Natural killer cell treated with Interleukin-12 subunit alpha and Interleukin-12 subunit beta and Interleukin-15 and Interleukin-18, amount 100 ng/mL, for 72 hours (primary cell): ENCODE measurements at places on chromosomes 5 and 9. TPM values are rescaled to one million over a fixed set of nuclear protein-coding genes. Genes with fewer than 3 reads are reported as not detected.

DNA sequence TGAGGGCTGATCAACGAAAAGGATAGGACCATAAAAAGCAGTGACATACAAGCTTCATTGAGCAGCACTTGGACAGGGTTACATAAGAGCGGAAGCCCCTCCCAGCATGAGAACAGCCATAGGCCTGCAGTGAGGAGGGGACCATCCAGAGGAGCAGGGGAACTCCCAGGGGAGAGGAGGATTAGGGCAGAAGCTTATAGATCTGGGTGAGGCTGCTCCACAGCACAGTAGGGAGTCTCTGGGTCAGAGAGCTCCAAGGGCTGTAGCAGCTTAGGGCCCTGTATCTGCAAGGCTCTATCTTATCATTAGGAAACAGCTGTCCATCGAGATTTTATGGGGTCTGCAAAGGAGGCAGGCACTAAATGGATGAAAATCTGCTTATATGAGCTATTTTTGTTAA lies 186.6 kb downstream of the DOCK8 start:
- peak overlapping the region; percentile 64 for H3K27ac ChIP-seq
- no peaks in the 10 kb centered on the region for H3K27me3 ChIP-seq
- H3K4me3 ChIP-seq = no peak overlapping the region
- DNase-seq = no peak
- H3K4me1 ChIP-seq = peaks cover 6% of the 10 kb centered on the region

DNA sequence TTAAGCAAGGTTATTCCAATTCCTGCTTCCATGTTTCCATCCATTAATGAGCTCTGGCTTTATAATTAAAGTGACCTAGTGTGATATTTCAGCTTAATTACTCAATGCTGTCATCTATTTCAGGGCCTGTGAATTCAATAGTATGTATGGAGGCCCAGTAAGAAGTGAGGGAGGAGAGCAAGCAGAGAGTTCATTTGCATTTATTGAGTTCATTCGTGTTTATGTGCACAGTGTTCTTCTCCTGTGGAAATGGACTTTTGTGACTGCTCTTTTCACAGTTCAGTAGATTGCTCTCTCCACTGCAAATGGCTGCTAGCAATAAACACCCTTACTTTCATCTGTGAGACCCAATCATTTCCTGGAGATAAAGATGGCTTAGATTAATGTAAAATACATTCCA lies 130.9 kb downstream of the CEMIP2 start:
- no peak overlapping the region for H3K4me3 ChIP-seq
- peaks cover 11% of the 10 kb centered on the region for H3K36me3 ChIP-seq
- no peaks in the 10 kb centered on the region for H3K27me3 ChIP-seq
- peaks cover 30% of the 10 kb centered on the region for H3K4me1 ChIP-seq
- no peak for DNase-seq

DNA sequence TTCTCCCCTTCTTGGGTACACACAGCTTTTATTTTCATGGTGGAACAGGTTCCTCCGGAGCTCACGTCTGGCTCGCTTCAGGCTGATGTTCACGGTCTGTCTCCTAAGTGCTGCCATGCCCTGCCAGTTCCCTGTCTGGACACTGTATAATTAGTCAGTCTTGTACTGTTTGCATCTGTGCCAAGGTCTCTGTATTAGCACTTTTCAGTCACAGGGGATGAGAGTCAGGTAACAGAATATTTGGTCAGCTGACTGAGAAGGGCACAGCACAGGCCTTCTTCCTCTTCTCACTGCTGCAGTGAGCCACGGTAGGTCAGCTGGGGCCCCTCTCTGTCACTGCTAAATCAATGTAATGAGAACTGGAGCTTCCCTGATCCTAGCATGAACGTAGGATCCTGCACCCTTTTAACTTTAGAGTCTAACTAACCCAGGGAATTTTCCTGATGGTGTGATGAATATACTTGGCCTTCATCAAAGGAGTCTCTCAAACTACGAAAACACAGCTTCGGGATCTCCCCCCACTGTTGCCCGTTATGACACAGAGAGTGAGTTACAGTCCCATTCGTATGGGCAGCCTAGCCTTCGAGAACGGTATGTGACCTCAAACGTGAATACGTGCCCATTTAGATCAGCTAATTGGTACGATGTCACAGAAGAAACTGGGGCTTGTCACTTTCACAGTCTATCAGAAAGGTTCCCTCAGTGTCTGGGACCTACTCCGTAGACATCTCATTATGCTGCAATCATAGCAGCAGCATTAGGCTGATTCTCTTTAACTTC lies 354.1 kb upstream of the RFX3 start:
- no peak overlapping the region for H3K4me3 ChIP-seq
- H3K27me3 ChIP-seq = peaks cover 5% of the 10 kb centered on the region
- no peak for DNase-seq
- no peak overlapping the region for H3K27ac ChIP-seq

The PTGR1 gene
- not detected for total RNA-seq

- no peaks in the 10 kb centered on the region for H3K27me3 ChIP-seq
- H3K4me3 ChIP-seq = no peak overlapping the region
- DNase-seq = peak; percentile 22
- no peak overlapping the region for H3K27ac ChIP-seq
- no peaks in the 10 kb centered on the region for H3K4me1 ChIP-seq
Measured at GRCh38 chr9:127209220-127209619, 55.4 kb upstream of the GARNL3 start.

- no peak for DNase-seq
- H3K27me3 ChIP-seq = peaks cover 24% of the 10 kb centered on the region
Measured at GRCh38 chr5:171340491-171340890, 31.4 kb downstream of the TLX3 start.

DNA sequence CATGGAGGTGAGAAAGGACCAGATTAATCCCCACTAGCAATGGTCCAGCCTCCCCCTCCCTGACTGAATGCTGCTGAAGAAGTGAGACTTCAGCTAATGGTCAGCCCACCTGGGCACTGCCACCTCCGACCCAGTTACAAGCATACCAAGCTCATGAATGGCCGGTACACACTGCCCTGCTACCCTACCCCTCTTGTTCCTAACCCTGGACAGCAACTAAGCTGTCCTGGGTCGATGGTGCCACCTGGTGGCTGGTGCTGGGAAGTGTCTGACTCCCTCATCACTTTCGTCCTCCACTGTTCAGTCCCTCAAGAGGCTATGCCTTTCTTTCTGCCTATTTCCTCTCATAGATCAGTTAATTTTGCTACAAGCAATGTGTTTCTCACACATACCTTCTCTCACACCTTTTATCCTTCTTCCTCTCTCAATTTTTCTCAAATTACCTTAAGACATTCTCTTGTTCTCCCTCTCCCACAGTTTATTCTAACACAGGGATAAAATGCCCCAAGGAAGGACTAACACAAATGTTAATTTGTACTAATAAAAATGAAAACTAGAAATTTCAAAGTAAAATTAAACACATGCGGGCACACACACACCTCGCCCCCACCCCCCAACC lies 42.4 kb downstream of the PAX5 start:
- peaks cover 32% of the 10 kb centered on the region for H3K27me3 ChIP-seq
- peaks cover 12% of the 10 kb centered on the region for H3K4me1 ChIP-seq
- no peak overlapping the region for H3K27ac ChIP-seq

DNA sequence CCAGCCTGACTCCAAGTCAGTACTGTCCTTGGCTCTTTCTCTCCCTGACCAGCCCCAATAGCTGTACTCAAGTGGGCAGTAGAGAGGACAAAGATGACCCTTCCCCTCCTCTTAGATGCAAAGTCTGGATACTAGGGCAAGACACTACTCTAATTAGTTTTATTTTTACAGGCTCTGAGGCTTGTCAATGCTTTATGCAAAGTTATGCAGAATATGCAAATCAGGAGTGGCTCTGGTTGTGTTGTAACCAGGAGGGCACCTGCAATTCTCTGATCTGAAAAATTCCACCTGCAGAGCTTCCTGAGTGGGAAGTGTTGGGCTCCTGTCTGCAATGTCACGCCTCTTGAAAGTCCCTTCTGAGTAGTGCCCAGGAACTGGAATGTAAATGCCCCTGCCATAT lies 201.5 kb downstream of the RGS3 start:
- DNase-seq = peak; percentile 2
- H3K27me3 ChIP-seq = peaks cover 12% of the 10 kb centered on the region
- H3K27ac ChIP-seq = no peak overlapping the region
- no peaks in the 10 kb centered on the region for H3K4me1 ChIP-seq
- no peaks in the 10 kb centered on the region for H3K36me3 ChIP-seq

The ARL10 gene
- total RNA-seq = 8.1 TPM

The SLC36A2 gene
- not detected for total RNA-seq

The PPIC gene
- not detected for total RNA-seq

DNA sequence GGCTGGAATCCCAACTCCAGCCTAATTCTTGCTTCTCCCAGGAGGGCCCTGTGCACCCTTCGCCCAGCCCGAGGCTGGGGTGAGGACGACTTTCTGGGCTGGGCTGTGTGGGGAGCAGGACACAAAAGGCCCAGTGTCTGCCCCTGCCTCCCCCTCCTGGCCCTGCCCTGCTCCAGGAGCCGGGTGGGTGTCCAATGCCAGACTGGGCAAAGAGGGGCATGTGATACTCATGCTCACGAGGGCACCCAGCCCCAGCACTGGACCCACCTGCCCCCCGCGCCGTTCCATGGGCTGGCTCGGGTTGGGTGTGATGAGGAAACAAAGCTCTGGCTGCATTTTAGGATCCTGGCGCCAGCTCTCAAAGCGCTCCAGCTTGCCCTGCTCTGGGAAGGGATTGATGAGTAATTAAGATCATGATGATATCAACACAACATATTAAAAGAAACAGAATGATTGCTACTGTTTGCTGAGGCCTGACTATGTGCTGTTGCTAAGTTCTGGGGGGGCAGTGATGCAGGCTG lies 30.7 kb downstream of the LHX2 start:
- no peaks in the 10 kb centered on the region for H3K4me1 ChIP-seq
- no peak overlapping the region for H3K27ac ChIP-seq
- no peak for DNase-seq
- peaks cover 47% of the 10 kb centered on the region for H3K27me3 ChIP-seq
- no peaks in the 10 kb centered on the region for H3K36me3 ChIP-seq
